Stimulated activated CD8-positive, alpha-beta memory T cell treated with anti-CD3 and anti-CD28 coated beads, Interleukin-4, amount 100 ng/mL, for 1 hour (primary cell): ENCODE measurements at places on chromosomes 3 and 15.
A peak's percentile ranks its signal among the peaks of the same experiment; 100 is the strongest.

DNA sequence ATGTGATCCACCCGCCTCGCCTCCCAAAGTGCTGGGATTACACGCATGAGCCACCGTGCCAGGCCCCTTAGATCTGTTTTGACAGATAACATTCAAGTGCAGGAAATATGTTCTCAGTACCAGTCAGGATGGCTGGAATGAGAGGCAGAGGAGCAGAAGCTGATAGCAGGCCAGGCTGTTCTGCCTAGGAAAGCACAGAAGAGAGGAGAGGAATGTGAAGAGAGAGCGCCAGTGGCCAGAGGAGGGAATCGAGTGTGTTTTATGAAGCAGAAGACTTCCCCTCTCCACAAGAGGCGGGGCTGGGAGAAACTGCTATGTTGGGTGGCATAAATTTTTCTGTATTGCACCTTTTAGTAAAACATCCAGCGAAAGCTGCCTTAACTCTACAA, 32.0 kb upstream of the RYK start:
- DNase-seq, result no peak

- DNase-seq, result no peak
Measured at GRCh38 chr15:89196994-89197393, 24.4 kb downstream of the RLBP1 start.

GRCh38 chr3:124640635-124641306, 89.5 kb upstream of the UMPS start:
- no peak for DNase-seq

- no peak for DNase-seq
Measured at GRCh38 chr3:76010252-76010651, 224.9 kb upstream of the ZNF717 start.

DNA sequence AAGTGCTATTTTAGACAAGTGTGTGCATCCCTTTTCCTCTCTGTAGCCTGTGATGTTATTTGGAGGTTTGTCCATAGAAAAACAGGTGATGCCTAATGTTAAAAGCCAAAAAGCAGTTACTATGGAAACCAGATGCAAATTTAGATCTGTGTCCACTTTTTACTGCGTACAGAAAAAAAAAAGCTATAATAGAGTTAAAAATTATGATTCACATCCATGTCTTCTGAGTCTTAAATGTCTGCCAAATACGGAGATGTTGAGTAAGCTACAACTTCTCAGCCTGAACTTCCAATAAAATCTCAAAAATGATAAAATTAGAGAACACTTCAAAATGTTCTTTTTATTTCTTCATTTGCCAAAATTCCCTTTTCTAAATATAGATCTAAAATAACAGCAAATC, 74.2 kb upstream of the GAP43 start:
- DNase-seq, result no peak

DNA sequence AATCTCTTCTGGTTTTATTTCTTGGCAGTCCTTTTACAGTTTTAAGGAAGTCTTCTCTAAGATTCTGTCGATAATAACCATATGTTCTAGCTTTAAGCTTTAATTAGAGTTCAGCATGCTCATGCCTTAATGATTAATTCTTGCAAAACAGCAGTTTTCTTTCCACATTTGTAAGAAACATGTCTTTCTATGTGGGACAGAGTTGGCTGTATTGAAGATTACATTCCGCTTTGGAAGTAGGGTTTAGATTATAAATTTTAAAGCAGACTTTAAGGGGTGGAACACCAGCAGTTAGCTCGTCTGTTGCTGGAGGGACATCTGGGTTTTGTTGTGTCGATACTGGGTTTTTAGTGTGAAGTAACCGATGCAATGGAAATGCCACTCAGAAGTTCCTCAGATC, 35.3 kb downstream of the SQOR start:
- DNase-seq, result no peak

- no peak for DNase-seq
Measured at GRCh38 chr3:61223451-61223850, 27.8 kb downstream of the FHIT start.

- DNase-seq, result no peak
Measured at GRCh38 chr3:52609316-52609815, 73.0 kb downstream of the UQCC5 start.

- DNase-seq, result no peak
Measured at GRCh38 chr3:69462022-69462825, 76.3 kb upstream of the FRMD4B start.

GRCh38 chr15:92444631-92445030, 51.0 kb downstream of the ST8SIA2 start:
- DNase-seq, result no peak

GRCh38 chr15:58476525-58477162, 44.9 kb downstream of the LIPC start:
- DNase-seq, result no peak

DNA sequence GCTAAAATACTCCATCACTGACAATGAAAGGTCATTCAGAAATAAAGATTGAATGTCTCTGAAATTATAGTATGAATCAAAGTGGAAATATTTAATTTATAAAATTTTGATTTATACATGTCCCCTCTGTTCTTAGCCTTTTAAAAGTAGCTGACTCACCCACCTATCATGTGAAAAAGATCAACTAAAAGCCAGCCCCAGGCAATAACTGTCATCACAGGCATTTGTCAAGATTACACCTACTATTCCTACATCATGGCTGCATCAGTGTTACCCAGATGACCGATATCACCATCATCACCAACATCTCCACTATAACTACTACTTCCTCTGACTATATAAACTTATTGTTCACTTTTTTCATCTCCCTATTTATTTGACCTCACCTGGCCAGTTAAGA, 14.3 kb upstream of the PIK3R4 start:
- no peak for DNase-seq

- no peak for DNase-seq
Measured at GRCh38 chr3:45153658-45154437, 7.7 kb upstream of the CDCP1 start.

- DNase-seq, result no peak
Measured at GRCh38 chr3:46098319-46098761, 71.1 kb upstream of the XCR1 start.

- no peak for DNase-seq
Measured at GRCh38 chr15:48963524-48964113, at the start of gene SHC4. TSS of gene SHC4 (minus strand) at chr15:48963919. CDS start at chr15:48963015, 904 bp downstream.

GRCh38 chr3:180252683-180253082, 215.9 kb upstream of the PEX5L start:
- no peak for DNase-seq

- no peak for DNase-seq
Measured at GRCh38 chr3:38343797-38344594, 2.6 kb upstream of the XYLB start.

DNA sequence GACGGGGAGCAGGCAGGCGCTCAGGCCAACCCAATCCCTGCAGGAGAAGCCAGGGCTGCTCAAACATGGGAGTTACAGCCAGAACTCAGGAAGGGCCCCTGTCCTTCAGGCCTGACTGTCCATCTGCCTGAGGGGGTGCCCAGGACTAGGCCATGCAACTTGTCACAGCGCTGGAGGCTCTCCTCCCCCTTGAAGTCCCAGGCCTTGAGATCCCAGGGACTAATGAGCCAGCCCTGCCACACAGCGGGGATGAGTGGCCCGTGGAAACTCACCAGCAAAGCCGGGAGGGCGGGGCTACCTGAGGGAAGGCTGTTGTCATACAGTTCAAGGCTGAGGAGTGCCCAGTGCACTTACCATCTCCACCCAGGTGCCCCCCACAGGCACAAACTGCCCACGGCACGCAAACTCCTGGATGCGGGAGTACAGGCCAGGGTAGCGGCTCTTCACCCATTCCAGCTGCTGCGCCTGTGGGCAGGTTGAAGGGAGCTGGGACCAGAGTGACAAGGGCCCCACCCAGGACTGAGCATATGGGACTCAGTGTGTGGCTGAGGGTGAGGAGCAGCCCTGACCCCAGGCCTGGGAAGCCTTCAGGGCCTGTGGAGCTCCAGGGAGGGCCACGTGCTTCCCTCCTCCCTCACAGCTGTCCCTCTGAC, 6.3 kb downstream of the MAN2C1 start:
- DNase-seq, result no peak

DNA sequence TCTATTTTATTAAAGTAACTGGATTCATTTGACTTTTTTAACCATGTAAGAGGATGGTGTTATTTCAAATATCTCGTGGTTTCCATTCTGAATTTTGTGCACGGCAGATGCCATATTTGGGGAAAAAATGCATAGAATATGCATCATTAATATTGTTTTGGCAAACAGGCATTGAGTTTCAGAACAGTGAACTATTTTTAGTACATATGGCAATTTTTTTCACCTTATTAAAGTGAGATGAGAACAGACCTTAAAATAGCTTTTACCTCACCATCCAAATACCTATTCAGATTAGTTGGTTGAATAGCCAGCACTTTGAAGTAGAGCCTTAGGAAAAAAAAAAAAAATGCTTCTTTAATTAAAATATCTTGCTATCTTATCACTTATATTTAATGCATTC, 117.3 kb upstream of the FLNB start:
- no peak for DNase-seq

GRCh38 chr15:83833569-83833968, 179.6 kb downstream of the ADAMTSL3 start:
- no peak for DNase-seq

- peak; percentile 45 for DNase-seq
Measured at GRCh38 chr3:15291589-15292541, 40.5 kb downstream of the SH3BP5 start.

DNA sequence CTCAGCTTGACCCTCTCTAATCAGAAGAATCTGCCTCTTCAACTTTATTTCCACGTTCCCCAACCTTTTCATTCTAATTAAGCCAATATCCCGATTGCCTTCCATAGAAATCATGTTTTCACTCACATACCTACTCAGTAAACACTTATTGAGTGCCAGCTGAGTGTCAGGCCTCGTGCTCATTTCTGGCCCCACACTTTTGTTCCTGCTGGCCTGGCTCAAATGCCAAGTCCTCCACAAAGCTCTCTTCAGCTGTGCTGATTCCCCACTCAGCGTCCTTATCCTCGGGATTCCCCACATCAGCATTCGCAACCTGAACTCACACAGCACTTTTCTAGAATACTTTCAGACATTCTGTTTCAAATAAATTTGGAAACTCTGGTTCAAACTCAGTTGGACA, 68.9 kb downstream of the THBS1 start:
- no peak for DNase-seq

DNA sequence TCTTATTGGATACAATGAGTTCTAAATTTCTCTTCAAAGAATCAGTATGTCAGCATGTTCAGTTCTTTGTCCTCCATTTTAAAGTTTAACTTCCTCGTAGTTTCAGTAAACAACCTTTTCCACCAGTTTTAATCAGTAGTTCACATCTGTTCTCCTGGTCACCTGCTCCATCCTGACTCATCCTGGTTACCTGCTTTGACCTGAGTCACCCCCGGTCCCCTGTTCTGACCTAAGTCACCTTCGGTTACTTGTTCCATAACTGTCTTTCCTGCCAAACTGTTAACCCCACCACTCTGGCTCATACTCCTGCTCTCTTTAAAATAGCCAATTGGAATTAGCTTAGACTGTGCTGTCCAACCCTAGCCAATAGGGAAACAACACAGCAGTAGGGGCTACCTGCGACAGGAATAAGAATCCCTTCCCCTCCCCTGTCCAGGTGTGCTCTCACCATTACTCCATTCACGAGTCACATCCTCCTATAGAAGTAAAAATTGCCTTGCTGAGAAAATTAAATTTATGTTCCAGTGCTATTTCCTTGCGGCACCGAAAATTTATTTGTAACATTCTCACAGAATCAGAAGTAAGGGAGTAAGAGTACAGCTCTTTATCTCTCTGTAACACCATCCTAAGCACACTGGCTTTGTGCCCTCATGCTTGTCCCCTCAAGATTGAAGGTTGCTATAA, 23.8 kb downstream of the TRANK1 start:
- no peak for DNase-seq

GRCh38 chr15:65246939-65247338, 35.7 kb upstream of the CILP start:
- DNase-seq, result no peak

GRCh38 chr3:72663429-72663828, 184.8 kb downstream of the SHQ1 start:
- no peak for DNase-seq

DNA sequence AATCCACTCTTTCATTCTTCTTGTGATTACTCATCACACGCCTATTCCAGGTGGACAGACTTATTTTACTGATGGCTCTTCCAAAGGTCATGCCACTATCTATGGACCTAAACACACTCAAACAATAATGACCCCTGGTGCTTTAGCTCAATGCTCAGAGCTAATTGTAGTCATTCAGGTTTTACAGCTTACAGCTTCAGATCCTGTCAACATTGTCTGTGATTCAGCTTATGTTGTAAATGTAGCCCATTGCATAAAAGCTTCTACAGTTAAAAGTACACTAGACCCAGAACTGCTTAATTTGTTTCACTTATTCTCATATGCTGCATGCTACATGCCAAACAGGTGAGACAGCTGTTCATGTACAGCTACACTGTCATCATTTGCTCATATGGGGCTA, 49.2 kb downstream of the LSM3 start:
- no peak for DNase-seq

DNA sequence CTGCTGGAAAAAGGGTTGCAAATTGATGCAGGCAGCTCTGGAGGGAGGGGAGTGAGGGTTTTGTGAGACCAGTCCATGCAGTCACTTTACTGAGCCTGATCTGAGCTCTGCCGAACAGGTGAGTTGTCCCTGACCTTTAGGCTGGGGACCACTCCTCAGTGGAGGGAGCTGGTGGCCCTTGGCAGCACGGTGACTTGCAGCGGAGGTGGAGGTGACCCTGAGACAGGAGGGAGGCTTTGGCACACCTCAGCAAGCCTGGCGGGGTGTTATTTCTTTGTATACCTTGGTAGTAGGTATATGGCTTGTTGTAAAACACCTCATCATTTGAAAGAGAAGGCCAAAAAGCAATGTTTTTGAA, 43.5 kb downstream of the FGD5 start:
- DNase-seq, result no peak

- no peak for DNase-seq
Measured at GRCh38 chr3:47342151-47342550, 38.7 kb upstream of the PTPN23 start.

DNA sequence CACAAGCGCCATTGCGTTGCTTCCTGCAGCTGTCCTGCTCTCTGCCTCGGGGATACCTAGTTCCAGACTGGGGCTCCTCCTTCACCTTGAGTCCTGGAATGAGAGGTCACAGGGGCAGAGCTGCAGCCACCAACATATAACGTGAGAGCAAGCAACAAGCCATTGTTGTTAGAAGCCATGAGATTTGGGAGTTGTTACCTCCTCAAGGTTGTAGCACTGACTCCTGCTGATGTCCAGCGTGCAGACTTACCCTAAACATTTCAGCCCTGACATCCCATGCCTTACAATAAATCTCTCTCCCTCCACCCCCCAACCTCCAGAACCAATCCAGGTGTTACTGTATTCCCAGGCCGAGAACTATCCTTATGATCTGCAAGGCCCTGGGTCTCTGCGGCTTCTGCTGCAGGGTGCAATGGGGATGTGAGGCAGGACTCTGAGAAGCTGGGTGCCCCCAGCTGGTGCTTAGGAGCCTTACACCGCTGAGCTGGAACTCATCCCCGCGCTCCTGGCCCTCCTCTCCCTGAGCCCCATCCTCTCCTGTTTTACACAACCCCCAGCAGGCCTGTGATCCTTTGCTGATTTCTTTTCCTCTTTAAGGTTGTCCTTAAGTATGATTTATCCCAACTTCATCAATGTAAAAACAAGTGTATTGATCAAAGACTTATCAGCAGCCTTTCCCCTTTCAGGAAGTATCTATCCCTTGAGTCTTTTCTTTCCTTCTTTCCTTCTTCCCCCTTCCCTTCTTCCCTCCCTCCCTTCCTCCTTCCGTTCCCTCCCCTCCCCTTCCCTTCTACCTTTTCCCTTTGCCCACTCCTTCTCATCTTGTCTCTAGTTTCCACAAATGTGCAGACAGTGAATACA, 84.2 kb upstream of the ABHD2 start:
- DNase-seq, result no peak
